ENCODE measurements at places on chromosomes 13 and 19.

DNA sequence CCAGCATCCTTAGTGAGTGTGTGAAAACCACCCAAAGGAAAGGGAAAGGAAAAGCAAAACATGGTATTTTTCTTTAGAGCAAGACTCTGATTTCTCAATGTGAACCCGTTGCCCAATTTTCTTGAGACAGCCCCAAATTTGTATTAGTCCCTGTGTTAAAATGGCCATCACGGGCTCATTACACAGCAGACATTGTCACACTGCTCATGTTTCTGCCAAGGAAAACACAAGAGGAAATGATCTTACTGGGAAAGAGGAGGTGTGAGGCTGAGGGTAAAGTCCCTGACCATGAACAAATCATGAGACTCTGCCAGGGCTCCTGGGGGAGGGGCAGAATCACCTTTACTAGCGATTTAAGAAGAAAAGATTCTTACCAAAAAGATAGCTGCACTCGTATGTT, 54.4 kb downstream of the FAM124A start:
- DNase-seq: no peak

GRCh38 chr13:107157271-107157670, 589.3 kb upstream of the ARGLU1 start:
- no peak for DNase-seq

DNA sequence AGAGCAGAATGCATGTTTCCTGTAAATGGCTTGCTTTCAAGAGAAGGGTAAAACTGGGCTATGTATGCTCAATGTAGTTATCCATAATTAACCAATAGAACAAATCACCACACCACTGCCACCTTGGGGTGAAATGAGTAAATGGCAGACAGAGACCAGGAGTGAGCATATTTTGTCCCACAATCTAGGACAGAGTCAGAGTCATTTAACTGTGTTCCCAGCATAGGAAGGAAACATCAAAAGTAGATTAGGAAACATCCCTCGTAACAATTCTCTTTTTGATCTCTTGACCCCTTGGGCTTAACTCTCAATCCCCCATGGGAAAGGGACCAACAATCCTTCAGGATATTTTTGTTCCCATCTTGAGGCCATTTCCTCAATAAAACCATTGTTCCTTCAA, 224.8 kb downstream of the NHLRC3 start:
- DNase-seq: no peak

- no peak for DNase-seq
These were observed 7.7 kb upstream of the ONECUT3 start for GRCh38 chr19:1745589-1746031.

DNA sequence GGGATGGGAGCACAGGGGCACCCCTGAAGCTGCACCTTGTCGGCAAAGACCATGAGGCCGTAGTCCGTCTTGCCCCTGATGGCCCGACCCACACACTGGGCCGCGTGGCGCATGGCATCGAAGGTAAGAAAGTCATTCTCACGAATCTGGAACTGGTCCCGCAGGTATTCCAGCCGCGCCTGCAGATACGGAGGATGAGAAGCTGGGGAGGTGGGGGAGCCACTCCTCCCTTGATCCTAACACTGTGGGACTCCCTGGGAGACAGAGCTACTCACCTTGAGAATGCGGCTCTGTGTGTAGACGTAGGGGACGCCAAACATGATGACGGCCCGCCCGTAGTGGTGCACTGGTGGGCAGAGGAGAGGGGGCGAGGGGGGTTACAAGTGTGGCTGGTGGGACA, 11.9 kb downstream of the KLC3 start:
- no peak for DNase-seq

DNA sequence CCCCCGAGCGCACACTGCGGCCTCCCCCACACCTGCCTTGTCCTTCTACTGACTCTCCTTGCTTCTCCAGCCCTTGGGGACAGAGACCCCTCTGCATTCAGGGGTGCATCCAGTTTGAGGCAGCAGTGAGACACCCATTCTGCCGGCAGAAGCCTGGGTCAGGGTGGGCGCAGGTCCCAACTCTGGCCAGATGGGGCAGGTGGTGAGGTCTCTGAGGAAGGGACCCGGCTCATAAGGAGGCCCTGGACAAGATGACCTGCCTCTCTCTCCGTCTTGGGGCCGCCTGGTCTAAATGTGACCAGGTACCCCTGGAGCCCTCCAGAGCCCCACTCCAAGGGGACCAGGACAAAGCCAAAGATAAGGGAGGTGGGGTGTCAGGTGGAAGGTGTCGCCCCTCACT, 6.1 kb downstream of the CHERP start:
- no peak for DNase-seq

DNA sequence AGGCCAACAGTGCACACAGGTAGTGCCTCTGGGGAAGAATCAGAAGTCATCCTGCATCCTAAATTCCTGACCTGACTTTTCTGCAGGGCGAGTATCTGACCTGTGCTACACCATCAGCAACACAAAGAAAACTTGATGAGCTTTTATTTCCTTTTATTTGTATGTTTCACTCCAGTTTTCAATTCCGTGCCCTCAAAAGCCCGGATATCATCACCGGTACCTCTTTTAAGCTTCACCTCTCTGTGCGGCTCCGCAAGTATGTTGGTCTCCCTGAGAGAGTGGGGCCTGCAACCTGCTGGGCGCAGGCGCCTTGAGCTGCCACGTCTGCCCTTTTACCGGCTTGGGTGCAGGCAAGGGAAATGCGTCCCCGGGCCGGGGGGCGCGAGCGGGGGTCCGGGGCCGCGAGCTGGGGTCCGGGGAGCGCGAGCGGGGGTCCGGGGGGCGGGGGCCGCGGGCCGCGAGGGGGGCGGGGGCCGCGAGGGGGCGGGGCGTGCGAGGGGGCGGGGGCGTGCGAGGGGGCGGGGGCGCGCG, 4.3 kb upstream of the DUXA start:
- no peak for DNase-seq

DNA sequence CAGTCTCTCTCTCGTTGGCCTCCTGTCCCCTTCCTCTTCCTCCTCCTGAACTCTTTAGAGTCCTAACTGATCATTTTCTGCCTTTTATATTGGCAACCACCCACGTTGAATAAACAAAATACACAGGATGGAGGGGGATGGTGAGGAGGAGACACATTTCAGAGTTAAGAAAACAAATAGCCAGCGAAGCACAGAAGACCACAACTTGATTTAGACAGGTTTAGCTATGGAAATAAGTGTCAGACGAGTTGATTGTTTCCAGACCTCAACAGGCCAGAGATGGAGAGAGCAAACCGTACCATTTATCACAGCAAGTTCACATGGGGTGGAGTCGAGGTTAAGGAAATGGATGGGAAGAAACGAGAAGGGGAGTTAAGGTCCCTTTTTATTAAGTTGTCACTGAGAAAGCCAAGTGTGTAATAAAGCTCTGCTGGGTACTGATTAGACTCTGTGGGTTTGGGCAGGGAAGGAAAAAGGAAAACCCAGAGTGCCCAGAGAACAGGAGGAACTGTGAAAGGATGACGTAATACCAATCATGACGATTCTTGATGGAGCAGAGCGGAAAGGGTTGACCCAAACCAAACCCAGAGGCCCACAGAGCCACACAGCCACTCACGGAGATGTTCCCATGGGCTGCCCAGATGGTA, 11.1 kb upstream of the SERP2 start:
- no peak for DNase-seq

DNA sequence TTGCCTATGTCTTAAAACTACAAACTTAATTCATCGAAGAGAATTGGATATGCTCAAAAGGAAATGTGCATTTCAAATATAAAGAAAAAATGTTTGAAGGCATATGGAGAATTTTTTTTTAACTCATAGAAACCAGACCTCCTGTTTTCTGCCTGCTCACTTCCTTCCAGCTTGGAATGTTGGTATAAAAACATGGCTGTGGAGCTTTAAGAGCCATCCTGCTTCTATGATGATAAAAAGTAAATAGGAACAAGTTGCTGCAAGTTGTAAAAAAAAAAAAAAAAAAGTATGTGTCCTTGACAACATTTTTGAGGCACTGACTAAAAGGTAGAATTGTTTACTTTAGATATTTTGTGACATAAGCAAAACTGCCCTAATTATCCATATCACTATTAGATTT, 1230.7 kb downstream of the PCDH9 start:
- DNase-seq: no peak

DNA sequence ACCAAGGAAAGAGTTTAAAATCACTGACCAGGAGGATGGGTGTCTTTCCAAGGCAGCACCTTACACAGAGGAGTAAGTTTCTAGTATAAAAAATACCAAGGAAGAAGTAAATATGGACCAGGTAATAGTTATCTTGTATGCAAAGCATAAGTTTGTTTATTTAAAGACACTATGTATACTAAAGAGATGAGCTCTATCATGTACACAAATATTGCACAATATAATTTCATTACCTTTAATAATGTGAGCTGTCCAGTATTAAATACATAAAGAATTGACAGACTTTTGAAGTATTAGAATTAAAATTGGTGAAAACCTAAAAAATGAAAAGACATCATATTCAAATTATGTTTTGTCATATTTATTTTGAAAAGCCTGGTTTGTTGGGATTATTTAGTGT, 322.0 kb upstream of the MIR17HG start:
- DNase-seq: no peak

- DNase-seq: no peak
These were observed at the start of gene ELL for GRCh38 chr19:18521692-18522123. Gene ELL, minus strand, starts transcription at chr19:18522070. Its CDS starts 15 bp downstream, at chr19:18522055.
